T-helper 2 cell (primary cell): ENCODE measurements at places on chromosomes 16 and 17.

- no peak for DNase-seq
These were observed 722.0 kb upstream of the SOX9 start for GRCh38 chr17:71398800-71399219.

DNA sequence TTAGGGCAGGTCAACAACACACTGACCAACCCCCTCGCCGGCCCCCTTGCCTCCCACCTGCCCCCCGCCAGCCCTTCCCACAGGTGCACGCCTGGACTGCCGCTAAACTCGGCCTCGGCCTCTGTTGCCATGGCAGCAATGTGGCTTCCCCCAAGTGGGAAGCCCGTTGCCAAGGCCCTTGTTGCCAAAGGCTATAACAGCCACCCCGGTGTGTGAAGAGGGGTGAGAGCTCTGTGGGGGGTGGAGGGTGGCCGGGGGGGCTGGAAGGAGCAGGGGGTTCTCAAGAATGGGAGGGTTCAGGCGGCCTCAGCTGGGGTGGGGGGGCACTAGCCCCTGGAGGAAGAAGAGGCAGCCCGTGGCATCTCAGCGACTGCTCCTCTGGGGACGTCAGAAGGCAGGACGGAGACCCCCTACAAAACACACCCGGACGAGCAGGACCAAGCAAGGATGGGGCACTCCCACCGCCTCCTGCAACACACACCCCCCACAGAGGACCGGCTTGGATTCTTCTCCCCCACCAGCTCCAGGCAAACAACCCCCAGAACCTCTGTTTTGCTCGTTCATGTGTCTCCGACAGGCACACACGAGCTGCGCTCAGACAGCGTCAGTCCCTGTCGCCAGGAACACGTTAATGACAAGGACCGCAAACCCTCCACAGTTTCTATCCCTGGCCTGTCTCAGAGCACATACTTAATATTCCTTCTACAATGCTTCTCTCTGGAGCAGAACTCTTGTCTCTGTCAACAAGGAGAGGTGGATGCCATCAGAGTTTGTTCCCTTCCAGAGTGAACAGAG is 55.7 kb downstream of the ABR start:
- DNase-seq = no peak

DNA sequence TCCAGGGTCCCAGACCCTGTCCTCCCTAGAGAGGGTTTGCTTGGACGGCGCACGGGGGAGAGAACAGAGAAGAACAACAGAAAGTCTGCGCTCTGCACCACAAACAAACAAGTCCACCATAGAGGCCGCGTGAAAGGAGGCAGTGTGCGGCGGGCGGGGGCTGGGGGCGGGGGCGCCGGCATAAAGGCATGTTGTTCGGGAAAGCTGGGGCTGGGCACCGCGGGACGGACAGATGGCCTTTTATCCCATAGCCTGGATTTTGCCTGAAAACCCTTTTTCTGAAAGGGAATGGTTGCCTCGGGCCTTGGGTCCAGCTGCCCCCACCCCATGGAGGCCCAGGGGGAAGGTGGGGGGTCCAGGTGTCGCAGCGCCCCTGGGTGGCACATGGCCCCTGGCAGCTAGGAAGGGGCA is 26.0 kb downstream of the FA2H start:
- DNase-seq = no peak

GRCh38 chr16:72837846-72838585 is 209.9 kb downstream of the ZFHX3 start:
- no peak for DNase-seq

GRCh38 chr16:52757746-52758472 is 211.0 kb upstream of the TOX3 start:
- no peak for DNase-seq

- DNase-seq = no peak
These were observed 85.3 kb upstream of the C16orf82 start for GRCh38 chr16:26981266-26981938.
